ENCODE measurements at places on chromosomes 7 and 10.

DNA sequence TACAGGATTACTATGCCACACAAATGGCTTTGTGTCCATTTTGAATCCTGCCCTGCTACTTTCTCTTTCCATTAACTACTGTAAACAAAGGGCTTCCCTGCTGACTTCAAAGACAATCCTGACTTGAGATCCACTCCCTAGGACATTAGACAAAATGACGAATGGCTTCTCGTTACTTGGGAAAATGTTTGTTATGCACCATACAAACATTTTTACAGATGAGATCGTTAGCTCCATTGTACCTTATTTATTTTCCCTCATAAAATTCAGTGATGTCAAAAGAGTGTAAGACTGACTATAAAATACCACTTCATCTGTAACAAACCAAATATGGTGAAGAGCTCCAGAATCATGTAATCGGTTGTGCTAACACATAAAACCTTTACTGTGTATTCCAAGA lies 121.8 kb downstream of the CD36 start:
- peak; percentile 43 for DNase-seq

DNA sequence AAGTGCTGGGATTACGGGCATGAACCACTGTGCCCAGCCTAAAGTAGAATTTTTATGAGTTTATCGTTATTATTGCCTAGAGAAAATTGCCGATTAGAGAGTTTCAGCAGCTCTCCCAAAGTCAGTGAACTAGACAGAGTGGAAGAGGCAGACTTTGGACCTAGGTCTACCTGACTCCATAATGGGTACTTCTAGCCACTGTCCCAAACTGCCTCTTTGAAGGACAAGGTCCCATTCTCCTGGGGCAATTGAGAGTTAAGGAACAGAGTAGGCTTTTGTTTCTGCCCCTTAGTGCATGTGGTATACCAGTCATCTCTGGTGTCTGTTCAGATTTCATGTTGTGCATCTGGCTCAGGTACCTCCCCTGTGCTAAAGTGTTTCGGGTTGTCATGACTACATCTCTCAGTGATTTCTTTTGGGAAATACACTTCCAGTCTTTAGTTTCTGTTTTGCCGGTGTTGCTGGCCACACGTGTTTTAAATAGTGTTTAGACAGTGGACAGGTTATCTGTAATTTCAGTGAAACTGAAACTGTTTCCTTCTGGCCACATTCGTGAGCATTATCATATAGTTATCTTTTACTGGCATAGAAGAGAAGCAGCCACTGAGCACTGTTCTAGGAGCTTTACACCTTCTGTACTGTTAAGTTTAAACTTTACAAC lies 4.7 kb downstream of the TMEM236 start:
- peak; percentile 93 for DNase-seq

GRCh38 chr10:121919666-121920065 lies 8.2 kb downstream of the ATE1 start:
- DNase-seq, result no peak

DNA sequence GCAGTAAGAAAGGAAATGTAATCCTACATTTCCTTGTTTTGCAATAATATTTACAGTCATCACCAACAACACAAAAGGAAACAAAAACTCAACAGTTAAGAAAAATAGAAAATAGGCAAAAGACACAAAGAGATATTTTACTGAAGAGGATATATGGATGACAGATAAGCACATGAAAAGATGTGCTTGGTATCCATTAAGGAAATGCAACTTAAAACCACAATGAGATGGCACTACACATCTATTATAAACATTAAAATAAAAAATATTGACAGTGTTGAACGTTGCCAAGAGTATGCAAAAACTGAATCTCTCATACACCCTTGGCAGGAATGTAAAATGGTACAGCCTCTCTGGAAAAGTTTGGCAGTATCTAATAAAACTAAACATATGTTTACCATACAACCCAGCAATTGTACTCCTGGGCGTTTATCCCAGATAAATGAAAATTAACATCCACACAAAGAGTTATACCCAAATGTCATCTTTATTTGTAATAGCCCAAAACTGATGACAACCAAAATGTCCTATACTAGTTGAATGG lies 5.4 kb downstream of the CEP41 start:
- DNase-seq, result no peak

DNA sequence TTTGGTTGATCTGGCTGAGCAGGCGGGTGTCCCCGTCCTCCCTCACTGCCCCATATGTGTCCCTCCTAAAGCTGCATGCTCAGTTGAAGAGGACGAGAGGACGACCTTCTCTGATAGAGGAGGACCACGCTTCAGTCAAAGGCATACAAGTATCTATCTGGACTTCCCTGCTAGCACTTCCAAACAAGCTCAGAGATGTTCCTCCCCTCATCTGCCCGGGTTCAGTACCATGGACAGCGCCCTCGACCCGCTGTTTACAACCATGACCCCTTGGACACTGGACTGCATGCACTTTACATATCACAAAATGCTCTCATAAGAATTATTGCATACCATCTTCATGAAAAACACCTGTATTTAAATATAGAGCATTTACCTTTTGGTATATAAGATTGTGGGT lies 26.9 kb upstream of the TRIM56 start:
- DNase-seq, result peak; percentile 73

Measured in lung microvascular endothelial cell (primary cell).